Stimulated activated CD8-positive, alpha-beta memory T cell treated with anti-CD3 and anti-CD28 coated beads, Interleukin-2, amount 100 ng/mL, for 1 hour (primary cell): ENCODE measurements at places on chromosomes 1 and 21.

DNA sequence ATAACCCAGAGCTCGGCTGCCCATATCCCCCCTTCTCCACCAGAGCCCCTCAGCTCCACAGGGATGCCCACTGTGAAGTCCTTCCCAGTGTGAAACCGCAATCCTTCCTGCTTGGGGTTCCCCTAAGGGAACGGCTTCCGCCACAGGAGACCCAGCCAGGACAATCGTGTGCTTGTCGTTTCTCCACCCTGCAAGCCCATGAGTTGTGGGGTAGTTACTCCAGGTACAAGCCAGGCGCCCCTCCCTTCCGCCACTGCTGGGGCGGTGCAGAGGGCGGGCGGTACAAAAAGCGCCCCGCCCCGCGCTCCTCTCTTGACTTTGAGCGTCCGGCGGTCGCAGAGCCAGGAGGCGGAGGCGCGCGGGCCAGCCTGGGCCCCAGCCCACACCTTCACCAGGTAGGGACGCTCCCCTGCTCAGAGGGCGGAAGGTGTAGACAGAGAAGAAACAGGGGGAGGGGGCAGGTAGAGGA lies at the start of gene TINAGL1:
Gene TINAGL1, plus strand, starts transcription at position 315 of the 469 bp plus-strand sequence. CDS start 634 bp downstream, outside the sequence.
- no peak for DNase-seq

DNA sequence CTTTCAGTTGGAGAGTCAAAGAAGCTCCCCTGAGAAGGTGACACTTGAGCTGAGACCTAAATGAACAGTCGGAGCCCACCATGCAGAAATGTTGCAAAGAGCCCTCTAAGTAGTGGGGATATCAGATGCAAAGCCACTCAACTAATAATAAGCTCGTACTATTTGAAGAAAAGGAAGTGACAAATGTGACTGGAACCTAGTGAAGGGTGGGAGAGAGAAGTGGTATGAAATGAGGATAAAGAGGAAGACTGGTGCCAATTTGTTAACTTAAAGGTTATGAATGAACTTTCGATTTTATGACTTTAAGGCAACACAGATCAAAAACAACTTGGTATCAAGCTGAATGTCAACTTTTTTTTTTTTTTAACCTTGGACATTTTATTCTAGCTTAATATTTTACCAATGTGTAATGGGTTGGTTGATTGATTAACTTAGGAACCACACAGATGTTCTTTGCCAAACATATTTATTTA lies 14.7 kb downstream of the LYPLAL1 start:
- DNase-seq, result no peak

DNA sequence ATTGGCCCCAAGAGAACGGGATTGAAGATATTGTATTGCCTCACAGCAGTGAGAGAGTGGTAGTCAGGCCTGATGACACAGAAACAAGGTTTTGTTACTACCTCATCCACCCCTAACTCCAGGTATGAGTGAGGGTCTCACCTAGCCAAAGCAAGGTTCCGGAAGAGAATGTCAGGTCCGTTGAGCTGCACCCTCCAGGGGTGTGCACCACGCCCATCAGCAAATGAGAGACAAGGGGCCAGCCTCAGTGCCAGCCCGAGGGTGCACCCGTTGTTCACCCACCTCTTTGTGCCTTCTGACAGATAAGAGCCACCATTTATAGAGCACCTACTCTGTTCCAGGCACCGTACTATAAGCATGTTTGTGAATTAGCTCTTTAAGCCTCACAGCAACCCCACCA lies 121.9 kb upstream of the IPO9 start:
- no peak for DNase-seq

DNA sequence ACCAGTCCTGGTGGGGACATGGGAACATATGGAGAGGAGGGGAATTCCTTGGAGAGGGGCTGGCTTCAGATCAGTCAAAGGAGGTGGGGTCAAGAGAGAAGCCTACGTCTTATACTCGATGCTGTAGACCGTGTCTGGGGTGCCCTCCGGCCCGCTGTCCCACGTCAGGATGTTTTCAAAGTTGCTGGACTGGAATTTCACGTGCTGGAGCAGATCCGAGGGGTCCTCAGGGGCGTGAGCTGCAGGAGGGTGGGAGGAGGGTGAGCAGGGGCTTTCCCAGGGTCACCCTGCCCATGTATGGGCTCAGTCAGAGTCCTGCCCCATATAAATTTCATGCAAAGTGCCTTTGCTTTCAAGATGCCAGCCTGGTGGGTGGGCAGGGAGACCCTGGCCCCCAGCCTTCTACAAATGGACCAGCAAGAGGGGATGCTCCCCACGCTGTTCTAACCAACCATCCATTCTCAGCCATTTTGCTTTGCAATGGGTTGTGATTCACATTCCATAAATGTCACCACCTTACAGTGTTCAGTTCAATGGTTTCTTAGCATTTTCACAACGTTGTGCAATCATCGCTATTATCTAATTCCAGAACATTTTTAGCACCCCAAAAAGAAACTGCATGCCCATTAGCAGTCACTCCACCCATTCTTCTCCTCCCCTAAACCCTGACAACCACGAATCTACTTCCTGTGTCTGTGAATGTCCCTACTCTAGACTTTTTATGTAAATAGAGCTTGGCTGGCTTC lies 4.3 kb downstream of the IL22RA1 start:
- no peak for DNase-seq

DNA sequence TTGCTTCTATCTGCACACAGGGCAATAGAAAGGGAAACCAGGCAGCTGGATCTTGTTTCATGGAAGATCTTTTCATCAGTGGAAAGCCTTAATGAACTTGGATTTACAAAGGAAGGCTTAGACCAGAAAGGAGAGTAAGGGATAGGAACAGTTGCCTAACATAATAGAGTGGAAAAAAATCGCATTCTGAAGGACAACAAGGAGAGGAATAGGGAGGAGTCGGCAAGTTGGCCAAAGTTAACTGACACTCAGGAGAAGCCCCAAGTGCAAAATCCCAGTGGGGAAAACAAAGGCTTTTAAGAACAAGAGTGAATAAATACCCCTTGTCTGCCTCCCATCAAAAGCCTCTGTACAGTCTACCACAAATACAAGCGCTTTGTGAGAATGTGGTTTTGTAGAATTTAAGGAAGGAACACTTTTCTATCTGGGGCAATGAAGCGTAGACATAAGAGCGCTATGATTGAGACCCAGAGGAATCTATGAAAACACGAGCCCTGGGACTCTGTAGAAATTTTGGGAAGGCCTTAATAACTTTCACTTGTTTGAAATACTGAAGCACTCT lies 74.1 kb downstream of the ZNF648 start:
- no peak for DNase-seq

DNA sequence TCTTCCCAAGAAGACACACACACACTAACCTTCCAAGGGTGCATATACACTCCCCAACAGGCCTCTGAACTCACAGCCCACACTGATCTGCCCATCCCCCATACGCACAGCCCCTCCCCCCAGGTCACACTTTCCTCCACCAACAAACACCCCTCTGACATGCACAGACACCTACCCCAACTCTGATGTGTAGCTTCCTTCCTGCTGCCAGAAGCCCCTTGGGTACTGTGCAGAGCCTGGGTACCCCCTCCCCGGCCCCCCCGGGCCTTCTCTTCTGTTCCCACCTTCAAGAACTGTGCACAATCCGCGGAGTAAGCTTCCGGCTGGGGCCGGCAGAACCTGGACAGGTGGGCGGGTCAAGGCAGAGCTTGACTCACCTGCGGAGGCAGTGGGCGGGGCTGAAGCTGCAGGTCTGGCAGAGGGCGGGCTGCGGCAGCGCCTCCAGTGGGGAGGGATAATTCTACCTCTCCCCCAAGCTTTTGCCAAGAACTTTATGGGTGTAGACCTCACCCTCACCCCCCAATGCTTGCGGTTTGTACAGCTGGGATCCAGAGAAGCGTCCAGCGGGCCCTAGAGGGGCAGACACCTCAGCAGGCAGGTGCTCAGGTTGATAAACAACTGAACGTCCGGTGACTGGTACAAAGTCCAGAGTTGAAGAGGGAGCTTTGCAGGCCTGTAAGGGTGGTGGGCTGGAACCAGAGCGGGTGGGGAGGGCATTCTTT lies at the start of gene C1orf210:
Gene C1orf210, minus strand, starts transcription at position 313 of the 722 bp plus-strand sequence. CDS start 2,311 bp downstream, outside the sequence.
- DNase-seq, result no peak

GRCh38 chr1:177591155-177591554 lies 378.7 kb downstream of the SEC16B start:
- no peak for DNase-seq

- DNase-seq, result no peak
Measured at GRCh38 chr1:55107101-55107500, 67.8 kb downstream of the PCSK9 start.

DNA sequence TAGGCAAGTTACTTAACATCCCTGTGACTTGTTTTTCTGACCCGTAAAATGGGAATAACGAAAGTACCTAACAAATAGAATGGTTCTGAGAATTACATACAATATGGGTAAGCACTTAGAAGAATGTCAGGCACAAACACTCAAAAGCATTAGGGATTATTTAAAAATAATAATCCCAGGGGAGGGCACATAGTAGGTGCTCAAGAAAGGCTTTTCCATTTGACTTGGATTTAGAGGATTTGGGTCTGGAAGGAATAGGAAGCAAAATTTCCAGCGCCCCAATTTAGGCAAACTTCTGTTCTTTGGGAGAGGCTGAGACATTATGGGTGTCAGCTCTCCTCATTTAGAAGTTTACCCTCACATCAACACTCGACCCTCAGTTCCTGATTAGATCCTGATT lies 115.5 kb downstream of the SYF2 start:
- no peak for DNase-seq

DNA sequence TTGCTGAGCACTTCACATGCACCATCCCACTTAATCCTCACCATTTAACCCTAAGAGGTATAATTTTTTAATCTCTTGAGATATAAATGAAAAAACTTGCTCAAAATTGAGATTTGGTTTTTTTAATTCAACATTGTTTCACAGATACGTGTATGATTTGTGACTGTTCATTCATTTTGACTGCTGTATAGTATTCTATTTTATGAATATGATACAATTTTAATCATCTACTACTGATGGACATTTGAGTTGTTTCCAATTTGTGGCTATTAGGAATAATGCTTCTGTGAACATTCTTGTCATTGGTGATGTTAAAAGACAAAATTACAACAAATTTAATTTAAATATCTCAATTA lies 617 bp upstream of the ZMYM6 start:
- DNase-seq, result no peak

- no peak for DNase-seq
Measured at GRCh38 chr1:97781762-97782337, 139.0 kb downstream of the DPYD start.

GRCh38 chr21:42321231-42321630 lies 6.0 kb upstream of the TFF3 start:
- no peak for DNase-seq

DNA sequence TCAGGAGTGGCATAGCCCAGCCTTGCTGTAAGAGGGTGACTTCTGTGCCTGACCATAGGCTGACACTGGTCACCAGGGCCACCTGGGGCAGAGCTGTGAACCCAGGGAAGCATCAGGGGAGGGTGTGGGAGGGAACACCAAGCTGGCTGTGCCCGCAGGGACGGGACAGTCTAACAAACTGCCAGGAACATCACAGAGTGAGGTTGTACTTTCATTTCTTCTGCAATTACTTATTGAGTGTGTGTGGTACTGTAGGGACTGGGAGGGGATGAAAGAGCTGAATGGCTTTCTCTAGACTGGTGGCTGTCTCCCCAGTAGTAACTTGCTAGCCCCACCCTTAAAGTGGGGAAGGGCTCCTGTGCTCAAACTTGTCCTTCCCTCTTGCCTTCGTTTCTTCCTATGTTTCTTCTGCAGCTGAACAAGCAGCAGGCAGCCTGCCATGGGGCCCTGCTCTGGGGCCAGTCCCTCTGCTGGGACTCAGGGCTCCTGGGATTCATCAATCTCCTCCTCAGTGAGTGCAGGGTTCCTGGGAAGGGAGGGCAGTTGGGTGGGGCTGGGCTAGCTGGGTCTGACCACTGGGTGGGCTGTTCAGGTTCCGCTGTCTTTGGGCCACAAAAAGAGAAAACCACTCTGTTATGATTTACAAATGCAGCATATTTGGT lies 39.7 kb upstream of the ETV3 start:
- DNase-seq, result no peak

GRCh38 chr1:226981838-226982237 lies 41.7 kb downstream of the COQ8A start:
- no peak for DNase-seq

- no peak for DNase-seq
Measured at GRCh38 chr1:29410476-29410875, 174.2 kb downstream of the PTPRU start.

DNA sequence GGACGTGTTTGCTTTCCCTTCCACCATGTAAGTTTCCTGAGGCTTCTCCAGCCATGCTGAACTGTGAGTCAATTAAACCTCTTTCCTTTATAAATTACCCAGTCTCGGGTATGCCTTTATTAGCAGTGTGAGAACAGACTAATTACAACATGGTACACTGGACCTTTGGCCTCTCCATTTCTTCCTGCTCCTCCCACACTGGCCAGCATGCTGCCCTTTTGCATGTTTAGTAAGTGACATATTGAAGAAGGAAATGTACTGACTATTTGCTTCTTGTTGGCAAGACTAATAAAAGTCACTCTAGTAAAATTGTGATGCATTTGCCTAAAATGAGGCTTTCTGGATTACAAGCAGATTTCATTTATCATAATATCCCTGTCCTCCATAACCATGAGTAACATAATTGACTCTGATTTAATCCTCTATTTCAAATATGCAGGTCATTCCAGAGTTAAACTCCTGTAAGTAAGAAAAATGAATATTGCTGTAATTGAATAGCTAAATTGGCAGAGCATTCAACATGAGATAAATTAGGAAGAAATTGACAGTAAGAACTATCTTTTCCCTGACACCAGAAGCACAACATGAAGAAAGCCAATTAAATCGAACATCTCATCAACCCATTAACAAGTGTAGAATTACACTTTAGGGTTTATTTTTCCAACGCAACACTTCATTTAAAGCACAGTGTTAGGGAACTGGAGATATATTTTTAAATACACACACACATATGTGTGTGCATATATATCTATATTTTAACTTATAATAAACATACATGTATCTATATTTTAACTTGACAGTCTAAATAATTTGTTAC lies 427.8 kb upstream of the ZP4 start:
- DNase-seq, result no peak

GRCh38 chr1:1761504-1762376 lies 16.5 kb downstream of the NADK start:
- no peak for DNase-seq

GRCh38 chr1:110404401-110404800 lies 3.1 kb downstream of the LAMTOR5 start:
- no peak for DNase-seq

- DNase-seq, result peak; percentile 65
Measured at GRCh38 chr1:145859491-145860023, 676 bp upstream of the PIAS3 start.

- DNase-seq, result no peak
Measured at GRCh38 chr21:34360488-34361241, 3.1 kb upstream of the KCNE2 start.

GRCh38 chr1:197683895-197684553 lies 91.3 kb downstream of the DENND1B start:
- no peak for DNase-seq

- no peak for DNase-seq
Measured at GRCh38 chr21:36858320-36858957, 108.0 kb downstream of the HLCS start.
